Left renal cortex interstitium (tissue), 4 donors: ENCODE measurements at places on chromosomes 16 and 17.

DNA sequence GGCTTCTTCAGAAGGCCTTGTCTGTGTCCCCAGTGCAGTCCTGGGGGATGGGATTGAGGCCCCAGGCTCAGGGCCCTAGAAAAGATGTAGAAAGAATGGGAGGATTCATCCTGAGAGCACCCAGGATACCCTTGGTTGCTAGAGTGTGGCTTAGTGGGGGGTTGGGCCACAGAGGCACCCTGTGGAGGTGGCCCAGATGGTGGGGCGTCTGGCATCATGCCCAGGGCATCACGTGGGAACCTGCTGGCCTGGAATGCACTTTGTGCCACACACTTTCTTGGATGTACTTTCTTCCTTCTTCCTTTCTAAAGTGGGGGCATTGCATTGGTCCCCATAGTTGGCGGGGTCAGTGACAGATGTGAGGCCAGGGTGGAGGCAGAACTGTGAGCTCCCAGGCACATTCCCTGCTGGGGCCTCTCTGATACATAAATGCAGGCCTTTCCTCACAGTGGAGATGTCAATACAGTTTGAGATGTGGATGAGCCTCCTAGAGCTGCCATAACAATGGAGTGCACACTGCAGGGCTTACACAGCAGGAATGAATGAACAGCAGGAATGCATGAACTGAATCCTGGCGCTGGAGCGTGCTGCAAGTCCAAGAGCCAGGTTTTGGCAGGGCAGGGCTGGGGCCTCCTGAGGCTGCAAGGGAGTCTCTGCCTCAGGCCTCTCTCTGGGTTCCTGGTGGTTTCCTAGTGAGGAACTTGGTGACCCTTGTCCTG, 43.3 kb downstream of the MGAT5B start:
- DNase-seq: no peak

DNA sequence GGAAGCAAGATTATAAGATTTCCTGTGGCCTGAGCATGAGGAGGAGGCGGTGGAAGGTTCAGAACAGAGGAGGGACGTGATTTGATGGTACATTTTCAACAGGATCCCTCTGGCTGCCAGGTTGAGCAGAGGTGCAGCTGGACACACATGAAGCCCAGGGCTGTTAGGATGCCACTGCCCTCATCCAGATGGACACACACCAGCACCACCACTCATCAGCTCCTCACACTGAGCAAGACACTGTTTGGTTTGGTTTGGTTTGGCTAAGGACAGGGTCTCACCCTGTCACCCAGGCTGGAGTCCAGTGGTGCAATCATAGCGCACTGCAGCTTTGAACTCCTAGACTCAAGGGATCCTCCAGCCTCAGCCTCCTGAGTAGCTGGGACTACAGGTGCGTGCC, 402.6 kb upstream of the C16orf82 start:
- no peak for DNase-seq

DNA sequence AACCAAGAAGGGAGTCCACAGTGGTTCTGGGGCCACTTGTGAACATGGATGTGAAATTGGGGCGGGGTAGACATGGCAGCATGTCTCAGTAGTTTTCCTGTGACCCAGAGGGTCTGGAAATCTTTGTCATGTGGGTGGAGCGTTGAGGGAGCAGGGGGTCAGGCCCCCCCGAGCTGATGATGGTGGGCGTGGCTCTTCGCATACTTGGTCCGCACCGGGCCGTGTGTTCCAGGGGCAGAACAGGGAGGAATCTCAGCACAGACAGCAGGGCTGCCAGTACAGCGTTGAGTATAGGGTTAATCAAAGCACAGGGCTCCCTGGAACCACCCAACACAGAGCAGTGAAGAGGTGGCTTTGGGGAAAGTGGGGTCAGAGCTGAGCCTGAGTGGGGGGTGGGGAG, 267.5 kb downstream of the SEC14L1 start:
- DNase-seq: no peak

- no peak for DNase-seq
These were observed 66.3 kb downstream of the BPTF start for GRCh38 chr17:67891481-67892119.

DNA sequence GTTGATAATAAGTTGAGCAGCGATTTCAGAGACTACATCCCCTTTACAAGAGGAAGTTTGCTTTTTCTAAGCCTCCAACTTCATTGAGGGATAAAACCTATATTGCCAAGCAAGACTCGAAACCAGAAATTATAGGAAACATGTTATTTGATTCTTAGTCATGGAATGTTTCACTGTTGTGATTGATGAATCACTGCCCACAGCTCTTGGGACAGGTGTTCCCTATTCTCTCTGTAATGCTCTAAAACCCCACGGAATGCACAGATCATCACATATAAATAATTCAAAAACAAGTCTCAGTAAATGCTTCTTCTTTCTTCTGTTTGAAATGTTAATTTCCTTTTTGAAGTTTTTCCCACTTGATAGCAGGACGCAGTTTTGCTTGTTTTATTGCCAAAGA, 809.5 kb upstream of the GOT2 start:
- no peak for DNase-seq

DNA sequence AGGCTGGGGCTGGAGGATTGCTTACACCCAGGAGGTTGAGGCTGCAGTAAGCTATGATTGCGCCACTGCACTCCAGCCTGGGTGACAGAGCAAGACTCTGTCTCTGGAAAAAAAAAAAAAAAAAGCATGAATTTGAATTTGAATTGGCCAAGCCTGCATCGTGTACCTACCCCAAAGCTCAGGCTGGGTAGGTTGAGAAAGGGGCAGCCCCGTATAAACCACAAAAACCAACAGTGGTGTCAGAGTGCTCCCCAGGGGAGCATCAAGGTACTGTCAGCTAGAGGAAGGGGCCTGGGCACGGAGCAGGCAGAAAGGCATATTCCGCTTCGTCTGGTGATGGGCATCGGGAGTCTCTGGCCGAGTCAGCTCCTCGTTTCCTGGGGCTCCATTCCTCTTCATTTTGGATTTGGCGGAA, 40.9 kb downstream of the RAP1GAP2 start:
- DNase-seq: no peak

- no peak for DNase-seq
These were observed 2.1 kb downstream of the CASKIN1 start for GRCh38 chr16:2194166-2194834.

DNA sequence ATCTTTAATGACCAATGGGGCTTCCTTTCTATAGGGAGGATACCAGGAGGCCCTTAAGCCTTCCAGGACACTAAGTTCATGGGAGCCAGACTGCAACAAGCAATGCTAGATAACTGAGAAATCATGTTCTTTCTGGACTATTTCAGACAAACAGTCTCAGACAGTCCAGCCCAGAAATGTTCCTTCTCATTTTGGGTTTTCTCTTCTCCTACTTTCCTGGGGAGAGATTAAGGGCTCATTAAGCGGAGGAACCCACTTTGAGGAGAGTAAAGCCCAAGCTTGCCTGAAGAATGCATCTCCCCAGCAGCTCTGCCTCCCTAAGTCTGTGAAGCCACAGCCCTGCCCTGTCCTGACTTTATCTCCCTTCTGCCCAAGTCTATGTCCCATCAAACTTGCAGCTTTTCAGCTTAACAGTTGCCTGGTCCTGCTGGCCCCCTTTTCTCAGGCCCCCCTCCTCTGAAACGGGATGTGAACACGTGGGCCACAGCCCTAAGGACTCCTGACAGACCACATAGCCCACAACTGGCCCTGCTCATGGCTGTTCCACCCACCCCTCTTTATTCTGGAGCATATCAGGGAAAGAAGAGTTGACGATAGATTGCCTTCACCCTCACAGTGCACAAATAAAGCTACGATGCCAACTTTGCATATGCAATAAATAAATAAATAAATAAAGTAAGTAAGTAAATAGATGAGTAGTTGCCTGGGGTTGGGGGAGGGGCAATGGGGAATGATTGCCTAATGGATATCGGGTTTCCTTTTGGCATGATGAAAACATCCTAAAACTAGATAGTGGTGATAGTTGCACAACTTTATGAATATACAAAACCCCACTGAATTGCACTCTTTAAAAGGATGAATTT, 111.0 kb downstream of the N4BP1 start:
- no peak for DNase-seq

DNA sequence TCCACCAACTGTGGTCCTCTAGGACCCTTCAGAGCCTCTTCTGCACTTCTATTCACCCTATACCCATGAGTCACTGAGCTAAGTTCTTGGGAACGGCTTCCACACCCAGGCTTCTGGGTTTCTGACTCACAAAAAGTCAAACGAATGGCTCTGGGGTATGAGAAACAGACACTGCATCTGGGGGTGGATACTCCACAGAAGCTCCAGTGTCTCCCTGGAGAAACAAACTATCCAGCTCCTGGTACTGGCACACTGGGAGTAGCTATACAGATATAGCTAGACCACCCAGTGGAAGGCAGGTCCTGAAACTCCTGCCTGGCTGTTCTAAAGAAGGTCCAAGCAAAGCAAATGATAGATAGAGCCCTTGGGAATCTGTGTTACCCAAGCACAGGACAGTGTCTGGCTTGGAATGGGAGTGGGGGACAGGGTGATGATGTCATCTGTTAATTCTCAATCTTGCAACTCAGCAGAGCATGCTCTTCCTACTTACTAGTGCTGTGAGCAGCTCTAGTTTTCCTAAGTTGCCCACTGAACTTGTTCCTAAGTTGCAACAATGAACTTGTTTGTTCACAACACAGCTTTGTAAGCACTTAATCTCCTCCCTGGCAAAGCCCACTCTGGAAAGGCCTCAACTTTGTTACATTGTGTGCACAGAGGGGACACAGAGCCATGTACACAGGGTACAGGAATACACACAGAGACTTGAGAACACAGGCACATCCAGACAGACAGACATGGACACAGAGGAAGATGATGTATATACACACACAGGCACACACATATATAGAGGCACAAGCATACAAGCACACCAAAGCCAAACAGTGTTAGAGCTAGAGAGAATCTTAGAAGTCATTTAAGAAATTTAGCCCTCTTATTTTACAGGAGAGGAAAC, 6.7 kb downstream of the MMP28 start:
- DNase-seq: no peak

- no peak for DNase-seq
These were observed 159.9 kb downstream of the ANKFN1 start for GRCh38 chr17:56313201-56313600.

- no peak for DNase-seq
These were observed 475.7 kb downstream of the SHISA9 start for GRCh38 chr16:13377143-13377542.

DNA sequence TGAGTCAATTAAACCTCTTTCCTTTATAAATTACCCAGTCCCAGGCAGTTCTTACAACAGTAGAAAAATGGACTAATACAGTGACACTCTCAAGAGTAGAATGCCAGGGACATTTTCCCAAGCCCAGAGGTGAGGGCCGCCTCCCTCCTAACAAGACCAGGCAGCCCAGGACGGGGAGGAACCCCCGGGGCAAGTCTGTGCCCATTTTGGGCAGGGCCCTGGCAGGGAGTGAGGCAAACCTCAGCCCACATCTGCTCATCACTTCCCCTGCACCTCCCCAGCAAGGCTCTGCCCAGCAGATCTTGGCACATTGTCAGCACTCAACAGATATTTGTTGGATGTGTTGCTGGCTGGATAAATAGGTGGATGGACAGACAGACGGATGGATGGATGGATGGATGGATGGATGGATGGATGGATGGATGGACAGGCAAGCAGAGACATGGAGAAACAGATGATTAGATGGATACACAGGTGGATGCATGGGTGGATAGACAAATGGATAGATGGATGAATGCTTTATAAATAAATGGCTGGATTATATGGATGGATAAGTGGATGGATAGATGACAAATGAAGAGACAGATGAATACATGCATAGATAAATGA, 271.3 kb downstream of the PARN start:
- no peak for DNase-seq

DNA sequence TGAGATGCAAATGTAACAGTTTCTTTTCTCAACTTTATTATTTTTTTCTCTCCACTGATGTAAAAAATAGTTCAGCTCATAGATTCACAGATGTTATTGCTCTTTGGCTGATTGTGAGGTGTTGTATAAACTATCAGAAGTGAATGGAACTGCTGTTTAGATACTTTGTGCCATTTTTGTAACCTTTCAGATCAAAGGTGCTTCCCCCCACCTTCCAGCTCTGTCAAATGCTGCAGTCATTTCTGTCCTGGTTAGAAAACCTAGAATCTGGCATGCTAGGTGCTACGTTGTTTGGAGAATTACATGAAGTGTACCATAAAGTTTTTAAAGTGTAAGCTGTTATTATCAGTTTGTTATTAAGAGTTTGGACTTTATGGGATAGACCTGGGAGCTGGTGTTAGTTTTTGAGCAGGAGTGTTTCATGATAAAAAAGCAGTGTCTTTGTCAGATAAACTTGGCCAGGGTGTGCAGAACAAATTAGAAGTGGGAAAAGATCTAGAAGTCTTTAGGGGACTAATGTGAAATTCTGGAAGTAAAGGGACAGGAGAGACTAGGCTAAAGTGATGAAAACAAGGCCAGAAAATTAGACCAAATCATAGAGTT, 1.8 kb upstream of the WIPI1 start:
- no peak for DNase-seq

GRCh38 chr17:72189768-72190593, 69.2 kb downstream of the SOX9 start:
- no peak for DNase-seq

DNA sequence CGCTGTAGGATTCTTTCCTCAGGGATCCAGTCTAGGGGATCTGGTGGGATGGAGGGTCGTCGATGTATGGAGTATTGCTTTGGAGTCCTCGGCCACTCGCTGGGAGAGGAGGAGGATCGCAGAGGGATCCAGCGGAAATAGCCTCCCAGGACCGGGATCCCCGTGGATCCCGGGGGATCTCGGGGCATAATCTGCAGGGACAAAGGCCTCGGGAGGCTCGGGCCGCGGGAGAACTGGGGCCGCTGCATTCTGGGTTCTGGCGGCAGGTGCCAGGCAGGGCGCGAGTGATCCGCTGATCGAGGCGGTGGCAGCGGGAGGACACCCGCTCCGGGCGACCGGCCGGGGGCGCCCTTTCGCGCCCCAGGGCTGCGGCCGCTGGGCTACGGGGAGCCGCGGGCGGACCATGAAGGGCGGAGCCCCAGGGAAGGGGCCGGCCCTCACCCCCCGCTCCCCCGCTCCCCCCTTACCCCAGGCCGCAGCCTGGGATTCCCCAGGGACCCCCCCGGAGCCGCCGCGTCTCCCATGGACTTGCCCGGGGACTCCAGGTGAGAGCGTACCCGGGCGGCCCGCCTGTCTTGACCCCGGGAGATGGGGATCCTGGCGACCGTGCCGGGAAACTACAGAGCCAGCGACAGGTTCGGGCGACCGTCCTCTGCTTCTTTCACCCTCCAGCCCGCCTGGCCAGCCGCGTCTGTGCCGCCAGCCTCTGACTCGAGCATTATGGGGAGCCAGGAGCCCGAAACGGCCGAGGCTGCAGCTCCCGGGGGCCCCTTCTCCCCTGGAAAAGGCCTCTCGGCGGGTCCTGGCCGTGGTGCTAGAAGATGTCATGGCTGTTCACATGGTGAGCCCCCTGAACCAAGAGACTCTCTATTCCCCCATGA, 604 bp downstream of the PRR14 start:
- DNase-seq: no peak

GRCh38 chr16:85330694-85331188, 218.5 kb upstream of the CIBAR2 start:
- DNase-seq: no peak
